ENCODE measurements at places on chromosomes 7 and 10.

DNA sequence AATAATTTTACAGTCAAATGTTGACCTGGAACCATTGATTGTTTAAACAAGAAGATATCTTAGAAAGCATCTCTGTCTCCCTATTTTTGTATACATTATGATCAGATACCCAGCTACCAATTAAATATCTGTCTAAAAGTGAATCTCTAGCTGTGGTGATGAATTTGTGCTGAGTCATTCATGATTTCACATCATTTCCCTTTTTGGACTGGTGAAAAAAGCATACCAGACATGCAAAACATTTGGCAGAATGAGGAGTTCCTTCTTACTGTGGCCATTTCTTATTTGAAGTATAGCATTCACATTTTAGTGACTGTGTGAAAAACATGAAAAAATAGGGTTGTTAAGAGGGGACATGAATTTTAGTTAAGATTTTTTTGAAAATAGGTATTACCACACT lies 98.0 kb upstream of the GATA3 start:
- DNase-seq = peak; percentile 86

DNA sequence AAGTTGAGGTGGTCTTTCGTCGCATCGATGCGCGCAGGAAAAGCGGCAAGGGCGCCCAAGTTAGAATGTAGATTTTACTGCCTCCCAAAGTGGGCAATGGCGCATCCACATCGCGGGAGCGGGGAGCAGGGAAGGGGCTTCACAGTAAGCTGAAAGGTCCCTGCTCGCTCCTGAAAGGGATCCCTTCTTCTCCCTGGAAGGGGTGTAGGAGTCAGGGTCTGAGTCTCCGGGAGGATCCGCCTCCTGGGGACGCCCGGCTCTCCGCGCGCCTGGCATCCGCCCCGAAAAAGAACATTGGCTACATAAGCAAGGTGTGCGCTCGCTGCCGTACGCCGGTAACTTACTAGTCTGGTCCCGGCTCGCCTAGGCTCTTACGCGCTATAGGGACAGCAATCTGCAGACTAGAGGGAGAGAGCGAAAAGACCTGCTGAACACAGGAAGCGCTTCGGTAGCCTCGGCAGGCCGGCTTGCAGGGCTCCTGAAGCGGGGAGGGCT lies 804 bp downstream of the UNC5B start:
- DNase-seq = peak; percentile 67

GRCh38 chr7:14209896-14210484 lies 220.5 kb upstream of the ETV1 start:
- DNase-seq = no peak

GRCh38 chr7:80826520-80827238 lies 92.2 kb downstream of the SEMA3C start:
- DNase-seq = peak; percentile 68

- DNase-seq = no peak
These were observed 1.4 kb downstream of the CPA1 start for GRCh38 chr7:130381468-130382312.

- DNase-seq = peak; percentile 40
These were observed 426 bp downstream of the SYPL1 start for GRCh38 chr7:106111655-106112117.

DNA sequence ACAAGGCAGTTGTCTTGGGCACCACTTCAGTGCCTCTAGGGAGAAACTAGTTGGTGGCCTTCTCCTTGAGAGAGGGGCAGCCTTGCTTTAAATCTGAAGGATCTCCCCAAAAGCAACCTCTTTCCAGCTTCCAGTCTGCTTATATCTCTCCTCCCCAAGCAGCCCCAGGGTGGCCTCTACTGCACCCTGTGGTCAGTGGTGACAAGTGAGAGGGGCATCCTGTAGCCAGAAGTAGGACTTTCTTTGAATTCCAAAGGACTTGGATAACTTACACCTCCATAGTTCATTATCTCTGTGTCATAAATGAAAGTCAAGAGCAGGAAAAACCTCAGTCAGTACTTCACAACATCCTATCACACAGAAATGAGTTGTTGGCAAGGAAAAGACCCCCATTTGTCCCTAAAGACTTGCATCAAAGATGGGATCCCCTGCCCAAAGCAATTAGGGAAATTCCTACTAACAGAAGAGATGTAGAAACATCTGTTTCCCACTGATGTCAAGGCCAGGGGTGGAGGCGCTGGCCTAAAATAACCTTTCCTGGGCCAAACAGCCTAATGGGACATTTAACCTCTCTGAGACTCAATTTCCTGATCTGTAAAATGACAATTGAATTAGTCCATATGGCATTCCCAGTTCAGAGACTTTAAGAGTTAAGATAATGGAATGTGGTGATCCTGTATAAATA lies 44.0 kb upstream of the ANKRD1 start:
- no peak for DNase-seq

DNA sequence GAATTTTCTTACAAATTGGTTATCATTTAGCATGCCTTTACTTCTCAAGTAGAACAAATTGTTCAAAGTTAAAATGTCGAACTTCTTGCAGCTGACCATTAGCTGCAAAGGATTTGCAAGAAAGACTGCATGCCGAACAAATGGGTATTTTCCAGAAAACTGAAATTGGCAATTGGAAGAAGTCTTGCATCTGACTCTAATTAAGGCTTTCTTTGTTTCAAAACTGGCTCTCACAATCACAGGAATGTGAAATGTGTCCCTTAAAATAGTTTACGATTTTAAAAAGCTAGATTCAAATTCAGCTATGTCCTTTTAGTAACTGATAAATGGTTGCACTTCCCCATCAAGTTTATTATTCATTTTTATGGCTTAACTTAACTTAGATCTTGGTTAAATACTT lies 207.9 kb downstream of the ARL4A start:
- DNase-seq = no peak

GRCh38 chr10:61757525-61758397 lies 95.0 kb downstream of the CABCOCO1 start:
- DNase-seq = peak; percentile 73

DNA sequence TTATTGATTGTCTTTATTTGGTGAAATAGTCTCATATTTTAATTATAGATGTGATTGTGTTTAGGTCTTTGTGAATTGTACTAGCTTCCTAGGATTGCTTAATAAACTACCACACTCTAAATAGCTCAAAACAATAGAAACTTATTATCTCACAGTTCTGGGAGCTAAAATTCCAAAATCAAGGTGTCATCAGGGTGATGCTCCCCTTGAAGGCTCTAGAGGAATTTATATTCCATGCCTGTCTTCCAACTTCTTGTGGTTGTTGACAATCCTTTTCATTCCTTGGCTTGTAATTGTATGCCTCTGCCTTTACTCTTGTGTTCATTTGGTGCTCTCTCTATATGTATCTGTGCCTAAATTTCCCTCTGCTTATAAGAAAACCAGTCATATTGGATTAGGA lies 155.3 kb upstream of the AKR1E2 start:
- peak; percentile 85 for DNase-seq

DNA sequence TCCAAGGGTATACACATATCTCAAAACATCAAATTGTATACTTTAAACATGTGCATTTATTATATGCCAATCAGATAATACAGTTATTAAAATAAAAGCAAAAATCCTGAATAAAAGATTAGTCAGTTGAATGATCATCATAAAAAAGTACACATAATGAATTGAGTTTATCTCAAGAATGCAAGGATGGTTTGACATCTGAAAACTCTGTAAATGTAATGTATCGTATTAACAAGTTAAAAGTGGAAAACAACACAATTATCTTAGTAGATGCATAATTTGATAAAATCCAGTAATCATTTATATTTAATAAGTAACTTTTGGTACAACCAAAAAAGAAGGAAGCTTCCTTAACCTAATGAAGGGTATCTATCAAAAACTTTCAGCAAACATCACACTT lies 86.6 kb downstream of the COL28A1 start:
- DNase-seq = no peak

DNA sequence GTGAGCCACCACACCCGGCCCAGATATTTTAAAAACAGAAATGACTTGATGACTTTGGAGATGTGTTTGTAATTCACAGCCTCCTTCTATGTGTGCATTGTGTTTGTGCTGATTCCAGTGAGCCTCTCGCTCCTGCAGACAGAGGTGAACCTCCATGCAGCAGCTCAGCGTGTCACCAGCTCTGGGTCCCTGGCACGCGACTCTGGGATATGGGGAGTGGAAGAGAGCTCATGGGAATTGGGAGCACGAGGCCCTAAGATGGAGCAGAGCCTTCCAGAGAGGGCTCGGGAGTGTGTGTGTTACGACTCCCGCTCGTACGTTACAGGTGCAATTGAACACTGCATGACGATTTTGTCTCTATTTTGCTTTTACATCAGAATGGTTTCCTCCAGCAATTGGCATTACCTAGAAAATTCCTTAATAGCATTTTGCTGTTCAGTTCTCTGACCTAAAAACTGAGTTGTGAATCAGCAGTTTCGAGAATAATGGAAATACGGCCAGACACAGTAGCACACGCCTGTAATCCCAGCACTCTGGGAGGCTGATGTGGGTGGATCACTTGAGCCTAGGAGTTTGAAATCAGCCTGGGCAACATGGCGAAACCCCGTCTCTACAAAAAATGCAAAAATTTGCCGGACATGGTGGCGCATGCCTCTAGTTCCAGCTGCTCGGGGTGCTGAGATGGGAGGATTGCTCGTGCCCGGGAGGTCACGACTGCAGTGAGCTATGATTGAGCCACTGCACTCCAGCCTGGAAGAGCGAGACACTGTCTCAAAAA lies 204.6 kb downstream of the CUX1 start:
- no peak for DNase-seq

GRCh38 chr7:602341-603141 lies 82.9 kb upstream of the PDGFA start:
- no peak for DNase-seq

- no peak for DNase-seq
These were observed 1.2 kb downstream of the PIP4K2A start for GRCh38 chr10:22712956-22713852.

DNA sequence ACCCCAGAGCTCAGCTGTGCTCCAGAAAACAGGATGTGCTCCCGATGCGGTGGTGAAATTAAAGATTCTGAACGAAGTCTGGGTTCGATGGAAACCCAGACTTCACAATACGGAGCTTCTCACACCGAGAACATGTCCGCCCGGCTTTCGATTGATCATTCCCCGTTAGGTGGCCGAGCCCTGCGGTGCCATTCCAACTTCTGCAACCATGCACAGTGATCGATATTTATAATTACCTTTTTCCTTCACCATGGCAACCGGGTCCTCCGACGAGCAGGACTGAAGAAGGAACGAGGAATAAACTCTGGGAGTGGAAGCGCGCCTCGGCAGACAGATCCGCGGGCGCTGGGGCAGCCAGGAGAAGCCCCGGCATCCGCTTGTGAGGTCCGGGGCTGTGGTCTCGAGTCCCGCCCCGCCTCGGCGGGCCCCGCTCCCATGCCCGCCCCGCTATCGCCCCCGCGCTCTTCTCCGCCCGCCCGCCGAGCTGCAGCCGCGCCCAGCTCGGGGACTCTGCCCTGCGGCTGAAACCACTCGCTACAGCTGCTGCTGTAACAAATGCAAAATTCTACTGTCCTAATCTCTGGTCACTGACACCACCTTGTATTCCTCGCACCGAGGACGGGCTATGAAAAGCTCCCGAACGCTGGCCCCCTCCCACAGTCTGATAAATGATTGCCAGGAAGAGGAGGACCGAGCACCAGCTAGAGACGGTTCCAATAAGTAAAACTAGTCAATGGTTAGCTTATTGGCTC lies 26.2 kb downstream of the ABLIM1 start:
- peak; percentile 17 for DNase-seq

- no peak for DNase-seq
These were observed 67.2 kb upstream of the DGKI start for GRCh38 chr7:137913985-137914384.

GRCh38 chr10:6014241-6014761 lies 37.0 kb upstream of the IL15RA start:
- peak; percentile 24 for DNase-seq

- no peak for DNase-seq
These were observed 65.9 kb downstream of the FGFR2 start for GRCh38 chr10:121532292-121532864.

GRCh38 chr10:87864496-87865059 lies 1.2 kb downstream of the PTEN start:
- DNase-seq = peak; percentile 25

GRCh38 chr10:16847644-16848043 lies 30.4 kb upstream of the RSU1 start:
- DNase-seq = peak; percentile 53

DNA sequence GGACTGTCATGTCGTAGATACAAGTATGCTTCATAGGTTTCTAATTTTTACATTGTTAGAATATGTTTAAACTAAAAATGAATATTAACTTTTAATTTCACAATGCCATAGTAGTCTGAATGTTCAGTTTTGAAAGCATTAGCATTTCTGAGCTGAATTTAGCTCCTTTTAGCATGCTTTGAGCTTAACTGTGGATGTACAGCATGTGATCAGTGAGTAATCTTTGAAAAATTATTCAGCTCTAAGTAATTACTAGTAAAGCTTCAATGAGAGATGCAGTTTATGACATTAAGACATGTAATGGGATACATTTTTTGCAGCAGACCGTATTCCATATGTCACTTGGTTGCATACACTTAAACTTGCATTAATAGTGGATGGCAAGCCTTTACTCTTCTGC lies 114.1 kb upstream of the WNT16 start:
- DNase-seq = peak; percentile 40

- DNase-seq = no peak
These were observed 215.2 kb upstream of the MKLN1 start for GRCh38 chr7:131112431-131112830.

DNA sequence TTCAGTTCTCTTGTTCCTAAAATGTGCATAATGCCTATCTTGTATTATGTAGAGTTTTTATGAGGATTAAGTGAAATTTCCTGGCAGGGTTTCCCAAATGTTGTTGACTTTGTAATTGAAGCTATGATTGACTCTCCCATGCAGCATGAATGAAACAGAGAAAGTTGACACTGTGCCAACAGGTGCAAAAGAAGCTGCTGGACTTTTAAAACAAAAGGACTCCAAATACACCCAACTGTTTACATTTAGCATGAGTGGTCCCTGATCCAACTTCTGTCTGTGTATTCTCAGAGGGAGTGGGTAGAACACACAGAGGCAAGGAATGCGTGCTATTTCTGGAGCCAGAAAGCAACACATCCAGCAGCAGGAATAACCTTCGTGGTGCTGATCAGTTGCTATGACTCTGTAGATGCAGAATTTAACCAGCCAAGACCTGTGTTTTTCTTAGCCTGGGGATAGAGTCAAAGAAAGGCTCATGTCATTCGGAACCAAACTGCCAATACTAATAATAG lies 14.4 kb upstream of the RBM20 start:
- DNase-seq = peak; percentile 53

- no peak for DNase-seq
These were observed 8.0 kb downstream of the HGF start for GRCh38 chr7:81761821-81762220.

- DNase-seq = no peak
These were observed 120.9 kb upstream of the NAMPT start for GRCh38 chr7:106405697-106406141.

- peak; percentile 24 for DNase-seq
These were observed 16.7 kb downstream of the WDR91 start for GRCh38 chr7:135194494-135195095.

DNA sequence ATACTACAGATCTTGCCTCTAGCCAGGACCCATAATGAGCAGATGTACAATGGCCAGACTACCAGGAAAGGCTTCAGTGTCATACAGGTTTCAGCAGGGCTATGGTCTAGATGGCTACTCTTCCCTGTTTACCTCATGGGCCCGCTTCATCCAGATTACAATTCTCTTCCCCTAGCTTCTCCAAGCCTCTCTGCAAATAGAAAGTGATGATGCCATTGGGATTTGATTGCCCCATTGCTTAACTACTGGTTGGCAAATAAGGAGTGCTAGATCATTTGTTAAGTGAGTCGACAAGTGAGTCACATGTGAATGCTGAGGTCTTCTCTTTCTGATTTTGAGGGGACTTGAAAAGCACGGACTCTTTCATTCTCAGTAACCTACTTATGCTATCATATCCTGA lies 361.5 kb upstream of the LRRTM3 start:
- DNase-seq = peak; percentile 21

- DNase-seq = no peak
These were observed 217.9 kb upstream of the TPK1 start for GRCh38 chr7:145053781-145054180.

All from fibroblast of skin of right quadriceps (primary cell).